Fibroblast of skin of left quadriceps (primary cell): ENCODE measurements at places on chromosomes 6 and 20.
A peak's percentile ranks its signal among the peaks of the same experiment; 100 is the strongest.

GRCh38 chr6:10434235-10434634, 19.4 kb upstream of the TFAP2A start:
- no peak for DNase-seq

DNA sequence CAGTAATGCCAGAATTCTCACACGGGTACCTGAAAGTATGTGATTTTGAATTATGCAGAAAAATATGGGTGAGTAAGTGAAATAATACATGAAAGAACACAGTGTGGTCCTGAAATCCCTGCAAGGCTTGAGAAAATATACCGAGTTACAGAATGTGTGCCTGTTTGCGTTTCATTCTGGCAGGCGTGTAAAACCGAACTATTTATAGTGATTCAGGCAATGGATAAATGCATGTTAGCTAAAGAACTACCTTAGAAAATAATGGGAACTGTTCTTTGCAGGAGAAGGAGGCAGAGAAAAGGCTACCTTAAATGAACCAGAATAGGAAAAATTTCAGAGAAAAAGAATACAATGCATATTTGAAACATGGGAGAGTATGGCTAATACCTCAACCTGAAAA, 145.8 kb upstream of the KCNQ5 start:
- DNase-seq = no peak

GRCh38 chr20:31721408-31722256, 1.0 kb downstream of the BCL2L1 start:
- DNase-seq = no peak

DNA sequence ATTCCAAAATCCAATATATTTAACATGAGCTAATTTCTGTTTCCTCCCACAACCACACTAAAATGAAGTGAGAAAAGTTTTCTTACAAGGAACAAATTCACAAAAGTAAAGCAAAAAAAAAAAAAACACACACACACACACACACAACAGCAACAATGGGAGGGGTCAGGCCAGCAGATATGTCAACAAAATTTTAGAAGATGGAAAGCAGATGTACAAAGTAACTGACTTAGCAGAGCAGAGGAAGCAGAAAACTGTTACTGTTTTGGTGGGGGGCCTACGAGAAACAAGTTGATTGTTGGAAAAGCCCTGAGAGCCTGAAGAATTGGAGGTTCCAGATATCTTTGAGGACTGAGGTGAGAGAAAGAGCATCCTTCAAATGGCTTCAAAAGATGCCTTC, 11.7 kb downstream of the EPB41L2 start:
- DNase-seq = no peak

DNA sequence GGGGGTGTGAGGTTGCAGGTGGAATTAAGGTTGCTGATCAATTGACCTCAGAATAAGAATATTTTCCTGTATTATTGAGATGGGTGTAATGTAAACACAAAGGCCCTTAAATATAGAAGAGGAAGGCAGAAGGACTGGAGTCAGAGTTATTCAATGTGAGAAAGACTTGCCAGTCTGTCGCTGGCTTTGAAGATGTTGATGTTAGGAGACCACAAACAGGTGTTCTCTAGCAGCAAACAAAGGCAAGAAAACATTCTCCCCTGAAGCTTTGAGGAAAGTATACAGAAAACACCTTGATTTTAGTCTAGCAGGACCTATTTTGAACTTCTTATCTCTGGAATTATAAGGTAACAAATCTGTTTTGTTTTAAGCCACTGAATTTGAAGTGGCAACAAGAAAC, 138.9 kb upstream of the PTPRK start:
- no peak for DNase-seq

GRCh38 chr6:137873273-137873762, 6.3 kb downstream of the TNFAIP3 start:
- no peak for DNase-seq

- DNase-seq = no peak
Observed at GRCh38 chr6:149964308-149965193, 808 bp downstream of the ULBP1 start.

DNA sequence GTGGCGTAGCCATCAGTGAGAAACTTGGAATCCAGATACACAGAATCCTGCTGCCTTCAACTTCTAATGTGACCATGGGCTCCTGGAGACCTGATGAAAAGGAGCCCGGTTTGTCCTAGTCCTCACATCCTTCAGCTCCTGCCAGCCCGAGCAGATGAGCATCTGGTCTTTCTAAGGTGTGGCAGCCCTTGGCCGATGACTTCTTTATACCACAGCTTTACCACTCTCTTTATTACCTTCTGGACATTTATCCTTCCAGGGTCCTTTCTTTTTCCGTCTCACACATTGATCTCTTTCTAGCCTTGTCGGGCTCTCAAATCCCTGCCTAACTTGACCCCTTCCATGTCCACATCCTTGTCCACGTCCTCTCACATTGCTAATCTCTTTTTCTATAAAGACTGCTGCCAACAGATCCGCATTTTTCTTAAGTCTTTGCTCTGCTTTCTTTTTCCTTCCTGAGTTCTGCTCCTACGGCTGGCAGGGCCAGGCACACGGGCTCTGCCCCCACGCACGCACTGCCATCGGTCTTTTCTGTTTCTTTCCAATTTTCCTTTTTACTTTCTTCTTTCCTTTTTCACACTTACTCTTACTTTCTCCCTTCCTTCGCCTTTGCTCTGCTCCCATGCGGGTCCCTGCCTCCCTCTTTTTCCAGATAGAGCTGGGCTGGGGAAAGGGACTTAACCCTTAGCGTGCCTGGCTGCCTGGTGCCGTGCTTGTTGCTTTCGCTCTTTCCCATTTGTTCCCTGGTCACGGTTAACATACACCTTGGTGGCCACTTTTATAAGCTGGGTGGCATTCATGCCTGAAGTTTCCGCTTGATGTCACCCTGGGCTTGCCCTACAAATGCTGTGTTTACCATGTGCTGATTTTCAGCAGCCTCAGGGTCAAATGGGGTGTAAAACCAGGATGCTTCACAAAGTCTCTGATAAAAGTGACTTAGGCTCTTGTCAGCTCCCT, 9.4 kb upstream of the GMPR start:
- no peak for DNase-seq

DNA sequence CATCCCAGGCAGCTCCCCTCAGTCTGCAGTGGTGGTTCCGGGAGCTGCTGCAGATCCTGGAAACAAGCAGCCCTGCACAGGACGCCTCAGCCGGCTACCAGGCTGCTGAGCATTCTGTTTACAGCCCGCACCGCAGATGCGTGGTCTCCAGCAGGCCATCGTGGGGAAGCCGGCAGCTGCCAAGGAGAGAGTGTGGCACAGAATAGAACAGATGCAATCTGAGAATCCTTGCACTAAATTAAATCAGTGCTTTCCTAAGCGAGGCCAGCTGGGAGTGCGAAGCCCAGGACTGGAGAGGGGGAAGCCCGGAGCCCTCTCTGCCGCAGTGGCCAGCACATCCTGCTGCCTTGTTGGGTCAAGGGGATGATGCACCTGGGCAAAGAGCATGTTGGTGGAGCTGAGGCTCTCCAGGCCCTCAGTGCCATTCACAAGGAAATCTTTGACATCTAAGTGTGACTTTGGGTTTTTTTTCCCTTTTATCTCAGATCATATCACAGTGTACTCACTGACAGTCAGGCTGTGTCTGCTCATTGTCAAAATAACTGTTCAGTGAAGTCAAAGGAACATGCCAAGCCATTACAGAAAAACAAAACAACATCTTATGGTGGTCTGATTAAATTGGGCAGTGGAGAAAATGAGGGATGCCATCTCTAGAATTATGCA, 118.1 kb downstream of the SYNDIG1 start:
- no peak for DNase-seq

DNA sequence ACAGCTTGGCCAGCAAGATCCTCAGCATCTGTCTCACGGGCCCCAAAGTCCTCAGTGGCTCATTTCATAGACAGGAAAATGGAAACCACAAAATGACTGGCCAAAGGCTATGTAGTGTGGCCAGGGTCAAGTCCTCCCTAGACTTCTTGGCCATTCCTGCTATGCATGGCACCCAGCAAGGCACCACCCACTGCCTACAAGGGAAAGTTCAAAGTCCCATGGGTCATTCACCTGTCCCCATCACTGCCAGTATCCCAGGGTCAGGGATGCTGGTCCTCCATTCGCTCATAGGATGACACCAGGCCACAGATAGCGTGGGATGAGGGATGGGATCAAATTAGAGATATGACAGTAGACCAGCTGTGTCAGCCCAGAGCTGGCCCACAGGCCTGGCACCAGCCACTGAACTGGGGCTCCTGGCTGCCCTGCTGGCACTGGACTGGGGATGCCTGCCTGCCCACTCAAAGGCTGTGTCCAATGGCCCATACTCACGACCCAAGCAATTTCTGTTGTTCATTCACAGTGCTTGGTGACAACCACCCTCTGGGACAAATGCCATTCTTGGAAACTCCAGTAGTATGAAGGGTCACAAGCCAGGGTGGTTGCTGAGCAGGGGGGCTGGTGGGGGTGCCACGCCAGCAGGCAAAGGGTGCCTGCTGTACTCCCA, 11.6 kb downstream of the ADISSP start:
- DNase-seq = no peak

GRCh38 chr6:151310852-151311767, 71.3 kb downstream of the AKAP12 start:
- DNase-seq = no peak

- DNase-seq = no peak
Observed at GRCh38 chr6:6002005-6002847, 4.5 kb downstream of the NRN1 start.

GRCh38 chr20:7818477-7818876, 121.8 kb downstream of the HAO1 start:
- DNase-seq = no peak

- DNase-seq = no peak
Observed at GRCh38 chr6:84508981-84509380, 255.4 kb downstream of the TBX18 start.

DNA sequence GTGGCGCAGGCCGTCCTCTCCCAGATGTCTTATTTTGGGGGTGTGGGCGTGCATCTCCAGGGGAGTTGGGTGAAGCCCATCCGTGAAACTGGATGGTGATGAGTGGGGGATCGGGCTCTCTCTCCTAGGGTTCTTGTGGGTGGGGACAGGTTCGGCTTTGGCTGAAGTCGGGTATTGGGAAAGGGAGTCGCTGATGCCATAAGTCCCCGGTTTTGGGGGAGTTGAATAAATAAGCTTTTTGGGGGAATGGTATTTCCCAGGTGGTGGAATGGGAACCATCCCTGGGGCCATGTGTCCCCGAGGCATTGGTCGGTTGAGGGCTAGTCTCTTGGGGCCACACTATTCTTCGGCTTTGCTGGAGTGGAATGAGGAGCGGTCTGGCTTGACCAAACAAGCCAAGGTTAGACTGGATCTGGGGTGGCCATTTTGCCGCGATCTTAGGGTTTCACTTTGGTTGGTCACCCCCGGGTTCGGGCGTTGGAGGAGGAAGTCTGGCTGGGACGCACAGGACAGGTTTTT, 481 bp downstream of the ZNF133 start:
- peak; percentile 1 for DNase-seq

GRCh38 chr20:1816384-1817381, 78.5 kb upstream of the SIRPA start:
- DNase-seq = peak; percentile 30

- no peak for DNase-seq
Observed at GRCh38 chr6:3843379-3844096, 5.6 kb upstream of the FAM50B start.

- DNase-seq = no peak
Observed at GRCh38 chr20:13447385-13448180, 191.1 kb downstream of the TASP1 start.

DNA sequence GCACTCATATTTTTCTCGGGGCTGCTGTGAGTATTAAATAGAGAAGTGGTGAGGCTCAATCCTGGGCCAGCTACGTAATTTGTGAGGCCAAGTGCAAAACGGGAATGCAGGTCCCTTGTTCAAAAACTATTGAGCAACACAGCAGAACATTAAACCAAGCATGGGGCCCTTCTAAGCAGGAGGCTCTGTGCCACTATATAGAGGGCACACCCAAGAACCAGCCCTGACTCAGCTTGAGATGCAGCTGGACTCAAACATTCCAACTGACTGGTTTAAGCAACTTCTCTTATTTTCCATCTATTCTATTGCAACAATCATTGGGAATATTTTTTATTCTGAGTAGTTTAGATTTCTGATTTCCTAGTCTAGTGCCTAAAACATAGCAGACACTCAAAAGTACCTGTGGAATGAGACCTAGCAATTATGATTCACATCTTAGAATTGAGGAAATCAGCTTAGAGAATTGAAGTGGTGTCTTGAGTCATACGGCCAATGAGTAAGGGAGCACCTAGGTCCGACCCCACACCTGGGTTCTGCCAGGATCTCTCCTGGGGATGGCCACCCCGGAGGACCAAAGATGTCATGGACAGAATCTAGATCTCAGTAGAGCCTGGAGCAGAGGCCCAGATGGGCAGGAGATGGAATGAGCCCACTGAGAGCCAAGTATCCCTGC, 1.3 kb downstream of the SIRPB2 start:
- no peak for DNase-seq

DNA sequence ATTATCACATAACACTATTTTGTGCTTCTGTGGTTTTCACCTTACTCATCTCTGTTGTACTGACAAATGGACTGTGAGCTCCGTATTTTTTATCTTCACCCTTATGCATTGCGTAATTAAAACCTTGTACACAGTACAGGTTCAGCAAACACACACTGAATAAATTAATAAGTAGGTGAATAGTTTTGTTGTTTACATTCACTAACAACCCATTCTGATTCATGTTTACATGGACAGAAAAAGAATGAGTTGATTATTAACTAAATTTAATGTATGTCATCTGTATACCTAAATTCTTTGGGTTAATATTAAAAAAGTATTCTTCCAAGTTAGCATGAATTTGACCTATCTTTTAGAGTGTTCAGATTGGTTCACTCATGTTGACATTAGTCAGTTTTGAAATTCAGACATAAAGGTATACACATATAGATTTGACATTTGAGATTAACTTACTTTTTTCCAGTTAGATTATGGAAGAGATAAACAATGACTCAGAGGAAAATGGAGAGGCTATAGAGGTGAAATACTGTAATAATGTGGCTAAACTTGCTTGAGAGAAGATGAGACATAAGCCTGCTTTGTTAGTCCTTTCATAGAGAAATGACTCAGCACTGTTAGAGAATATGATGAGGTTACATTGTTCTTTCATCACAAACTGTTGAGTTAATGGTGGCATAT, 541.7 kb upstream of the FLRT3 start:
- DNase-seq = peak; percentile 75

DNA sequence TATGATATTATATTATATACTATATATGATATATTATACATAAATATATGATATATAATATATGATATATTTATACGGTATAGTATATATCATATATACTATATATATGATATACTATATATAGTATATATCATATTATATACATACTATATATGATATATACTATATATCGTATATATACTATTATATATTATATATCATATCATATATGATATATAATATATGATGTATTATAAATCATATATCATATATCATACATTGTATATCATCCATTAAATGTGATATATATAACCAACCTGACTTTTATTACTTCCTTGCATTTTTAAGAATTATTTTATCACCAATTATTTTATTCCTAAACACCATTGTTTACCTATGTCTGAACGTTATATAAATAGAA, 146.6 kb upstream of the PRSS16 start:
- no peak for DNase-seq

DNA sequence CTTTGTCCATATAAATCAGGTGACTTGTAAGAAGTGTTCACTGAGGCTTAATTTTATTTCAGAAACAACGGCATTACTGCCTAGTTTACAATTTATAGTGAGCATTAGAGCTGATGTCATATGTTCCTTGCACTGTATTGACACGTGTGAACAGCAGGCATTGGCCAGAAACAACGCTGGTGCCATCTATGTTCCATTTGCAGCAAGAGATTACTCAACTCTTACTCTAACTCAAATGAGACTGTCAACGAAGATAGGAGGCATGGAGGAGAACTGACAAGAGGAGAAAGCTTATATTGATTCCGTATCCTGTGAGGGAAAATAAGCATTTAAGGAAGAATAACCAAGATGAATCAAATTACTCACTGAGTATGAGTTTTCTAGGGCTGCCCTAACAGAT, 48.4 kb downstream of the MTFR2 start:
- DNase-seq = no peak
